NT2/D1 (cell line): ENCODE measurements at places on chromosomes 16 and 17.

DNA sequence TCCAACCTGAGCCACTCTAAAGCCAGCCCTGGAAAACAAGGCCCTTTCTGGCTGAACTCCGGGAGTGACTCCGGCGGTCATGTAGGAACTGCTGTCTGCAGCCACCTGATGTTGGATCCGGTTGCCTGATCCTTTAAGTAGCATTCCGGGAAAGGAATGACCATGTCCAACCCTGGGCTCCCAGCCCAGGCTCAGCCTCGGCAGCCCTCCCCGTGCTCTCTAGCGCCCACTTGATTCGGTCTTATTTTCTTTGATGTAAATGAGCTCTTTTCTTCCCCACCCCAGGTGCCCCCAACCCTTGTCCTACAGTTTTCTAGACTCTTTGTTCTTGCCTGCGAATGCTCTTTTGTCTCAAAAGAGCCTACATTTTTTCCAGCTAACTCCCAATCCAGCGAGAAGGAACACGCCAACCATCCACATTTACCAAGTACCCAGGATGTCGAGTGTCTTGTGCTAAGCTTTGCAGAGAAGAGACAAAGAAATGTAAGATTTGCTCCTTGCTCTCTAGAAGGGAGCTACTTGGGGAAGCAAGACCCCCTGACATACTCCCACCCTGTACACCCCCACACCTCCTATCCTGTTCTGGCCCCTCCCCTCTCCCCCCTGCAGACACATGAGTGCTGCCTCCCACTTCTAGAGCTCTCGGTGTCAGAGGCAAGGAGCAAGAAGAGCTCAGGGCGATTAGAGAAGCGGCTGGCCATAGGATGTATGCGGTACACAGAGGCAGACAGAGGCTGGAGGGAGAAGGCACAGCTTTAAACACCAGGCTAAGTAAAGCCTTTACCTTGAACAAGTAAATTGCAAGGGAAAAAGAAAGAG lies 53.8 kb downstream of the COG7 start:
- DNase-seq, result peak; percentile 90

DNA sequence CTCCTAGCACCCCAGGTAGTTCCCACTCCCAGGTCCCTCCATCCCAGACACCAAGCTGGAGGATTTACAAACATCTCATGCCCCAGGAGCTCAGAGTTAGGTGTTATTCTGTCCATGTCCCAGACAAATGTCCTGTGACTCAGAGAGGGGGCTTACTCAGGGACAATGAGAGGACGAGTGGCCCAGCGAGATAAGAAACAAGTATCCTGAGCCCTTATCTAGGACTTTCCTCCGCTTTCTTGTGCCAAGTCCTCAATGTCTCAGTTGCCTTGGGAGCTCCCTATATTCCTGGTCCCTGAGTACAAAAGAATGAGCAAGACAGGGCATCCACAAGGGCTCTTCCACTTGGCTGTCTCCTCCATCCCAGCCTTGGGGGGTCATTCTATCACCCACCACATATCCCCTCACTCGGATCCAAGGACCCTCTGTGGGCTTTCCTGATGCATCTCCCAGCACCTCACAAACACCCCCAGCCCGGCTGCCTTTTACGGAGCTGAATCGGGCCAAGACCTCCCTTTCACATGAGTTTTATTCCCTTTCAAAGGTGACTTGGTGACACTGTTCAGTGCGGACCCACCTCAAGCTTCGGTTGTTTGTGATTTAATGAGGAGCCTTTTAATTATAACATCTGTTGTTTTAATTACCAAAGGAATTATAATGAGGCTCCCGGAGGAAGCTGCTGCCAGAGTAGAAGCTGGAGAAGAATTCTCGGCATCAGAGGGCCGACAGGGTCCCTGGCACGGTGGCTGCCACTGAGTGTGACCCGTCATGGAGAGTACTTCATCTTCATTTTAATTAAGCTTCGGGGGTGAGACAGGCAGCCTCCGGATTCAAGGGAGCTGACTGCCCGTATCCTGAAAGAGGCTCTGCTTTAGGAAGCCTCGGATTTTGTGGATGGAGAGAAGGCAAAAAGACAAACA lies 121.5 kb downstream of the WSCD1 start:
- no peak for DNase-seq

DNA sequence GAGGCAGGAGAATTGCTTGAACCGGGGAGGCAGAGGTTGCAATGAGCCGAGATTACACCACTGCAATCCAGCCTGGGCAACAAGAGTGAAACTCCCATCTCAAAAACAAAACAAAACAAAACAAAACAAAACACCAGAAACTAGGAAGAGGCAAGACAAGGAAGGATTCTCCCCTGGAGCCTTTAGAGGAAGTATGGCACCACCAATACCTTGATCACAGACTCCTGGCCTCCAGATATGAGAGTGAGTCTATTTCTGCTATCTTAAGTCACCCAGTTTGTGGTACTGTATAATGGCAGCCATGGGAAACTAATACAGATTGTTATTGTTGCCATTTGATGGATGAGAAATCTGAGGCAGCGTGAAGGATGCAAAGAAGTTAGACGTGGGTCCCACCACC lies 14.6 kb upstream of the CPPED1 start:
- no peak for DNase-seq

- no peak for DNase-seq
These were observed 17.1 kb downstream of the OSBPL7 start for GRCh38 chr17:47804461-47804860.

DNA sequence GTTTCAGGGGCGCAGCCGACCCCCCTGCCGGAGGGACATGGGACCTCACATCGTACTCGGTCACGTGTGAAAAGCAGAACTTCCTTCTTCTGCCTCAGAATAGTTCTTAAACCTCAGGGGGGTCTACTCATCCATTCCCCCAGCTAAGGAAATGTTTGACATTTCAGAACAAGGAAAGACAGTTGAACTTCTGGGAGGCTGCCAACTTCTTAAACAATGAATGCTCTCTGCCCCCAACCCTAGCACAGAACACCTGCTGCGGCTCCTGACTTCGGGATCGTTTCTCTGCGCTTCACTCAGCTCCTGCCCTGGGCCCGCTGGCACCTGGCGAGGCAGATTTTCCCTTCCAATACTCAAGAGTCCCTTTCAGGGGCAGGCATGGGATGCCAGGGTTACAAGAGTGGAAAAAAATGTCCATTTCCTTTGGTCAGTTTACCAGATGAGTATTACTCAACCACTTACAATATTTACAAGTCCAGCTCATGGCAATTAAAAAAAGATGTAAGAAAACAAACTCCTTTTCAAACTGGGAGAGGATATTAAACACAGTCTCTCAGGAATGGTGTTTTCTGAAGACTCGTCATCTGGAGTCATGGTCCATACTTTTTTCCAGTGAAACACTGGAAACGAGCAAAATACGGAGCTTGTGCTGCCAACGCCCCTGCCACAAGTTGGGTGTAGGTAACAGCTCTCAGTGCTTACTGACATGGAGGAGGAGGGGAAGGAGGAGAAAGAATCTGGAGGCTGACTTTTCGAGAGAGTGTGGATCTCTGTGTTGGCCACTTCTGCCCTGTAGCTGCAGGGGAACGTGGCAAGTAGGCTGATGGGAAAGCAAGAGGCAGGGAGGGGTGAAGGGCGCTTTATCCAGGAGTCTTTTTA lies 235.7 kb downstream of the NTN1 start:
- DNase-seq, result no peak

- DNase-seq, result no peak
These were observed 22.8 kb downstream of the NUP85 start for GRCh38 chr17:75228305-75228704.

DNA sequence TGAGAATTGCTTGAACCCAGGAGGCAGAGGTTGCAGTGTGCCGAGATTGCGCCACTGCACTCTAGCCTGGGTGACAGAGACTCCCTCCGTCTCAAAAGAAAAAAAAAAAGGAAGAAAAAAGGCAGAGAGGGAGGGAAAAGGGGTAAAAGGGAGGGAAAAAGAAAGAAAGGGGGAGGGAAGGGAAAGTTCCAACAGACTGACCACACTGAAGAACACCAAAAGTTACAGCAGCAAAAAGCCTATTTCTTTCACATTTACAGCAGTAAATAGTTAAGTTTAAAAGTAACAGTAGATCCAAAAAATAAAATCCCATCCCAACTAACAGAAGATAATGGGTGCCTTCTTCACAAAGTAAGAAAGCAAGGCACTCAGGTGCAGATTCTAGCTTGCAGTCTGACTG lies 36.9 kb upstream of the C17orf78 start:
- DNase-seq, result no peak

GRCh38 chr16:22425036-22425801 lies 50.8 kb upstream of the CDR2 start:
- no peak for DNase-seq

GRCh38 chr17:39660397-39661385 lies 4.5 kb upstream of the TCAP start:
- no peak for DNase-seq

DNA sequence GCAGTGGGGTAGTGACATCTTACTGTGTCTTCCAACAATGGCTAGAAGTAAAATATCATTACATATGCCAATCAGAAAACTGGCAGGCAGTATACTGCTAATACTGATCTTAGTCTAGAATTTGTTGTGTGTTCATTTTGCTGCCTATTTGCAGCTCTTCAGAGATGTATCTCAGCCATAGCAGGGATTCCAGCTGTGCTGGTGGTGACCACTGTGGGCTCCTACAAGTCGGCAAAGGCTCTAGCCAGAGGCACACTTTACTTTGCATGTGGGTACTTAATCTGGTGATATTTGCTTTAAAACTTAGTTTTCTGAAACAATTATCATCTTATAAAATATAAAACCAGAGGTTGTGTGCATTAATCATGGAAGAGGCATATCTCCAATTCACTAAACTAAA lies 70.0 kb downstream of the TMC6 start:
- no peak for DNase-seq

GRCh38 chr17:67801626-67802175 lies 23.6 kb upstream of the BPTF start:
- DNase-seq, result no peak

GRCh38 chr16:57946181-57946801 lies 24.6 kb downstream of the CNGB1 start:
- no peak for DNase-seq

DNA sequence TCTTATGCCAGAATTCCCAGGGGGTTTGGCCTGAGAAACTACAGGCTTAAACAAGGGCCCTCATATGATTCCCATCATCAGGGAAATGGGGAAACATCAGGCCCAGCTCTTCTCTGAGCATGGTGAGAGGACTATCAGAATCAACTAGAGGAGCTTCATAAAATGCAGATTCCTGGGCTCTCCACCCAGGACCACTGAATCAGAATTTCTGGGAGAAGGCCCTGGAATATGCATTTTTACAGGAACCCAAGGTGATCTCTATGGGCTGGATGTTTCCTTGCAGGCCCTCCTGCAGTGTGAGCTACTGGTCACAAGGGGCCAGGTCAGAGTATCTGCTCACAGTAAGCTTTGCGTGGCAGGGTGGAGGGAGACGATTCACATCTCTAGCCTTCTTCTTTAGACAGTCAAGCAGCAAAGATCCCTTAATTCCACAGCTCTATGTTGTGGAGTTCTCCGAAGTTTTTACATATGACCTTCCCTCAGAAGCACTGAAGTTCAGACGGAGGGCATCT lies 38.8 kb upstream of the HOXB13 start:
- DNase-seq, result no peak

DNA sequence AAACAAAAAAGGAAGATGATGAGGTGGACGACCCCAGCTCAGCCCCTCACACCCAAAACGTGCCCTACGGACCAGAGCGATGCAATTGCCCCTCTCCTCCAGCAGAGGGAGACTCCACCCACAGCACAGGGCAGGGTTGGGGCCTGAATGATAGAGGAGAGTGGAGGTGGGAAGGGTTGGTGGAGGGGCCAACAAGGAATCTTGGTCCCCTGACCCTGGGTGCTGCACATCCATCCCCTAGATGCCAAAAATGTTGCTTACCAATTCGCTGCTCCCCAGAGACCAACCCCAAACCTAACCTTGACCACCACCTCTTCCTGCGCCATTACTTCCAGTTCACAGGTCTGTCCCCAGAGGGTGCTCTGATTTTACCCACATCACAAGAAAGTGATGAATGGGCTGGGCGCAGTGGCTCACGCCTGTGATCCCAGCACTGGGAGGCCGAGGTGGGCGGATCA lies 12.9 kb downstream of the P2RX5 start:
- no peak for DNase-seq

DNA sequence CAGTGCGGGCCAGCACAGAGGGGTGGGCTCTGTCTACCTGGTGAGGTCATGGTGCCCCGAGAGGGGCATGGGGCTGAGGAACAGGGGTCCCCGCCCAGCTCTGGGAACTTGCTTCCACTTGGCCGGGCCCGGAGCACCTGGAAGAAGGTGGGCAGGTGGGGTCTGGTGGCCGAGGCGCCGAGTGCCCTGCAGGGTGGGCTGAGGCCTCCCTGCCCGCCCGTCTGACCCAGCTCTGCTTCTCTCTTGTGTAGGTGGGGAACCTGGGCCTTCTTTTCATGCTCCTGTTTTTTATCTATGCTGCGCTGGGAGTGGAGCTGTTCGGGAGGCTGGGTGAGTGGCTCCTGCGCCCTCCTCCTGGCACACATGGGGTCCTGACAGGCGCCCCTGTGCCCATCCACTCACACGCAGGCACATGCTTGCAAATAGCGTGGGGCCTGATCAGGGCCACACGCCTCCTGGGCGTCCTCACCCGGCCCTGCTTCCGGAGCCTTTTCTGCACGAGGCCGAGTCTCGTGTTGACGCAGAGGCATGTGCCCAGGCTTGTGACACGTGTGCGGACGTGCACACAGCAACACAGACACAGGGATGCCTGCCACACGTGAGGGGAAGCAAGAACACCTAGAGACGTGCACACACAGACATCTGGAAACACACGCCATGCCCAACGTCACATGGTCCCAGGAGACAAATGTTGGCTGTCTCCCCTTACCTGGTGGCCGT lies 8.2 kb downstream of the TPSG1 start:
- DNase-seq, result no peak

DNA sequence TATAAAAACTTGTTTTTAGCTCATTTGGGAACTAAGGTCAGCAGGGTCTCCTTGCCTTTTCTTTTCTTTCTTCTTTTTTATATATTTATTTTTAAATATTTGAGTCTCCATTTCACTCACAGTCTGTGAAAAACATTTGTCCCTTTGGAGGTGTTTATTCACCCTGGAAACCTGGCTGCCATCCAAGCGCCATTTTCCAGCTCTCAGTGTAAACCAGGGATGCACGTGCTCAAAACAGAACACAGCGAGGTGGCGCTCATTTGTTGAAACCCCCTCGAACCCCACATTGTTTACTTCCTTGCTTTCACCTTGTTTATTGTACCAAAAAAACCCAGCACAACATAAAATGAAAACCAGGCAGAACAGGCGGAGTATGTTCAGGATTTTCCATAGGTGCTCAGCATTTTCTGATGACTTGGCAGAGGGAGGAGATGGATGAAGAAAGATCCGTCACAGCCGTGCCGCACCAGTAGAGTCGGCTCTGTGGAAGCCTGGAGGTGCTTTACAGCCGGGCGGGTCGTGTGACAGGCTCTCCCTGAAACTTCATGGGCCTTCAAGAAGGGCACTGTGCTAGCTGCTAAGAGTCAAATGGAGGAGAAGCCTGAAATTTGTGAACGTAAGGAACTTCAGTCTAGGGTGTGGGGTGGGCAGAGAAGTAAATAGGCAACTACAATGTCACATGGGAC lies 284.4 kb downstream of the FOXL1 start:
- DNase-seq, result no peak

DNA sequence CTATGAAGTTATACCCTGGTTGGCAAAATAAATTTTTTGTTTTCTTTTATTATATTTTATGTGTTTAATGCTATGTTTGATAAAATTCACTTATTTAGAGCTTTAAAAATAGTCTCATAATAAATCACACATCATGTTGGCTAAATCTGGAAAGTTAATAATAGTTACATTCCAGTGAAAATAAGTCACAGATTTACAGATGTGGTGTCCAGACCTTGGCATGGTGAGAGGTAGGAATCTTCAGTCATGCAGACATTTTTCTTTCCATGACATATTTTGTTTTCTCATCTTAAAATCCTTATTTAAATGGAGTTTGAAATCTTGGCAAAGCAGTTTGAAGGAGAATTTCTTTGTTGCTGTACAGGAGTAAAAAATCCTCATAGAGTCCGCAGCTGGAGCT lies 48.1 kb upstream of the GOSR1 start:
- DNase-seq, result no peak
